Stimulated activated CD4-positive, alpha-beta T cell treated with anti-CD3 and anti-CD28 coated beads, TNF-alpha, amount 100 ng/mL, for 24 hours (primary cell): ENCODE measurements at places on chromosomes 5 and 9.

DNA sequence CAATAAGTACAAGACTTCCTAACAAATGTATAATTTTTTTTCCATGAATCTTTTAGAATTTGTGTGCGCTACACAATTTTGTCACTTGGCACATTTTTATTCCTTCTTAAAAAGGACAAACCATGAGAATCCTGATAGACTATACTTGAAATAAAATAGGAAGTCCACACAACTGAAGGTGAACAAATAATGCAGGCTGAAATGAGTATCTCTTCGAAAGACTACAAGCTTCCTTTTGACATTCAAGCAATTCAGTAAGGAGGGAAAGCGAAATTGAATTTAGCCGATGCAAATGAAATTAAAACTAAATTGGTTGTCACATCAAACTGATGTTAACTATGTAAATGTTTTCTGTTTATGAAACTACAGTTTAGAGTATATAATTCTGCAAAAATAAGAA, 374.4 kb upstream of the CCNH start:
- DNase-seq: no peak

DNA sequence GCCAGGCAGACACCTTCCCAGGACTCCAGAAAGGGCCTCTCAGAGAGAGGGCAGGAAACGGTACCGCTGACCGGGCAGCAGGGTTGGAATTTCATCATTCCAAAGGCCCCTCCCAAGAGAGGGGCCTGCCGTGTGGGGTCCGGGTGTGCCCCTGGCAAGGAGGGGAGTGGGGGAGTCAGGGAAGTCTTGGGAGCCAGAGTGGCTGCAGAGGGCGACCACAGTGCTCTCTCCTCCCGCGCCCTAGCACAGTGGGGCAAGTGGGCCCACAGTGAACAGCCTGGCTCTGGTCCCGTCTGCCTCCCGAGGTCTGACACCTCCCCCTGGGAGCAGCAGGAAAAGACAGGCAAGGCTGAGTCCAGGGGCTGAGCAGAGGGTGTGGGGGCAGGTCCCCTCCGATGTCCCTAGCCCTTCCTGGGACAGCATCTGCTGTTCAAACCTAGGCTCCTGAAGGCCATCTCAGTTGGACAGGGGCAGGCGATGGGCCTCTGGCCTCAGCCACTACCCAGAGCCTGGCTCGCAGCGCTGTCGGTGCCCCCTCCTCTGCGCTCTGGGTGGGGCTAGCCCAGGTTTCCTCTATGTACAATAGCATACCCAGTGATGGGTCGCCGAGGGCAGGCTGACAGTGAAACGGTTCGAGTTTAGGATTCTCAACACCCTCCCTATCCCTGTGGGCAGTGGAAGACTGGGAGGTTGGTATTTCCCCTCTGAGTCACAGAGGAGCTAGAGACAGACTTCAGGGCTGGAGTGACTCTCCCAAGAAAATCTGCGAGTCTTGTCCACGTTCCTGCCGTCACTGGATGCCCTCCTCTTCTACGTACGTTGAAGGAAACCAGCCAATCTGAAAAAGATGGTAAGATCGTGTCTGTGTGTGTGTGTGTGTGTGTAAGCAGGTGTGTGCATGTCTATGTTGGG, 25.4 kb upstream of the SARDH start:
- no peak for DNase-seq

DNA sequence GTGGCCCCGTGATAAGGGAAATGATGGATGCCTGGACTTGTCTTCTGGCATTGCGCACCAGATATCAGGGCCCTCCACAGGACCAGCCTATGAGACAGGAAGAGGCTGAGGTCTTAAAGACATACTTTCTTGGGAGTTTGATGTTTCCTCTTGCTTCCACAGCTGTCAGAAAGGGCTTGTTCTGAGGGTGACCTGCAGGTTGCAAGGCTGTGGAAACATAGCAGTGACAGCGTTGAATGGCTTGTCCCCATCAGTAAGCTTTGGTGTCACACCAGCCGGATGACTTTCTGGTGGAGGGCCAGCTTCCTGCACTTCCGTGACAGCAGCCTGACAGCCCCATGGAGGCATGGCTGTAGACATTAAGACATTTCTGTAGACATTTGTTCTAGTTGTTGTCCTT, 143.2 kb downstream of the C9orf152 start:
- no peak for DNase-seq

- DNase-seq: no peak
Observed at GRCh38 chr5:159459132-159459627, 128.9 kb upstream of the IL12B start.

- no peak for DNase-seq
Observed at GRCh38 chr5:104643320-104643719, 1080.7 kb upstream of the NUDT12 start.

DNA sequence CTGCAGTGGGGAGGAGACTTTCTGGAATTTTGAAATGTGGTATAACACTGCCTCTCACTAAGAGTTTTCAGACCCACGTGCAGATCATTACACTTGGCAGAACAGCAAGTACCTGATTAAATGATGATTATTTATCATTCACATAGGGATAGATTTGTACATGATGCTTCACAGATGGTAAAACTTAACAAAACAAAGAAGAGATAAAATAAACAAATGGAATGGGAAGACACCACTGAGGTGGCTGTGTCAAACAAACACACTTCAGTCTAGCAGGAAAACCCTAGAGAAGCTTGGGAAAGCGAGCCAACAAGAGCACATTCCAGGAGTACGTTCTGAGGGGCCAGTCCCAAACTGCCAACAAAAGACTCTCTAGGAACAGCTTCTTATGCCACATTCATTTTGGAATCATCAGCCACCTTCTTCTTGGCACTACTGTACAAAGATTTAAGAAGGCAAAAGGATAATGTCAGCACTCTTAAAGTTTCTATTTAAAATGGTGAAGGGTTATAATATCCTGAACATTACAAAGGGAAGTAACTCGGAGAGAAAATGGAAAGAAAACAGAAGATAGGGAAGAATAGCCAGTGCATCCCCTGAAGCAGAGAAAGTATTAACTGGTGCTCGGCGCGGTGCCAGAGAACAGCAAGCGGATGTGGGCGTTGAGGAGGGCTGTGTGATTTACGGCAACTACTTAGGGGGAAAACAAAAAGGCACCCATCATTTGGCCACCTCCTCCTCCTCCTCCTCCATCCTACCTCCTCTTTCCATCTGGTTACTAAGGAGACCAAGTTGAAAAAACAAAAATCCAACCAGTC, 1.6 kb downstream of the MED27 start:
- no peak for DNase-seq

- DNase-seq: no peak
Observed at GRCh38 chr5:117327511-117327910, 752.9 kb upstream of the SEMA6A start.

DNA sequence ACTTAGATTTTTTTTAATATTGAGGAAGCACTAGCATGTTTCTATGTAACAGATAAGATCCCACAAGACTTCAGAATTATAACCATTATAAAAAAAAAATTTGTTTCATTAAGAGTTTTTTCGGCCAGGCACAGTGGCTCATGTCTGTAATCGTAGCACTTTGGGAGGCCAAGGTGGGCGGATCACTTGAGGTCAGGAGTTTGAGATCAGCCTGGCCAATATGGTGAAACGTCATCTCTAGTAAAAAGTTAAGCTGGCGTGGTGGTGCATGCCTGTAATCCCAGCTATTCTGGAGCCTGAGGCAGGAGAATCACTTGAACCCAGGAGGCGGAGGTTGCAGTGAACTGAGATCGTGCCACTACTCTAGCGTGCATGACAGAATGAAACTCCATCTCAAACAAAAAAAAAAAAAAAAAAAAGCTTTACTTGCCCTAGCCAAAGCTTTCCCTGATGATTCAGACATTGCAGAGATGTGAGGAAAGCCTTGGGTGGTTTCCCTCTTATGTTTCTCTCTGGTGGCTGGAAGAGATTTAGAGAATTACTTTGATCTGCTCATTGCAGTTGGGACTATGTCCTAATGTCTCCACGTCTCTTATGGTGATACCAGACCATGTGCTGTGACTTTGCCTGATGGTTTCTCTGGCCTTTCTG, 65.4 kb downstream of the EGFLAM start:
- no peak for DNase-seq

DNA sequence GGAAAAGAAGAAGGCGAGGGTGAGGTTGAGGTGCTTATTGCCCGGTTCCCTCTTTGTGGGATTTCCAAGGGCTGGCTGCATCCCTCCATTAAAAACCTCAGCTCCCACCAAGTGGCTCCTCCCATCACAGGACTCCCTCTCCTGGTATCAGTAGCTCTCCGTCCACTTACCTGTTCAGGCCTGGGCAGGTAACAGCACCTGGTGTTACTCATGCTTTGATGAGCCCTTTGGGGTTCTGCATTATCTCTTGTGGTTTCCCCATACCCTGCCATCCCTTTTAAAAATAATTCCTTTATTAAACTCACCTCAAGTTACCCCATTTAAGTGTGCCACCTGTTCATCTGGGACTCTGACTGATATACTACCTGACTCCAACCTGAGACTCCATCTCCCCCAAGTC, 17.5 kb upstream of the TGFBR1 start:
- DNase-seq: no peak

DNA sequence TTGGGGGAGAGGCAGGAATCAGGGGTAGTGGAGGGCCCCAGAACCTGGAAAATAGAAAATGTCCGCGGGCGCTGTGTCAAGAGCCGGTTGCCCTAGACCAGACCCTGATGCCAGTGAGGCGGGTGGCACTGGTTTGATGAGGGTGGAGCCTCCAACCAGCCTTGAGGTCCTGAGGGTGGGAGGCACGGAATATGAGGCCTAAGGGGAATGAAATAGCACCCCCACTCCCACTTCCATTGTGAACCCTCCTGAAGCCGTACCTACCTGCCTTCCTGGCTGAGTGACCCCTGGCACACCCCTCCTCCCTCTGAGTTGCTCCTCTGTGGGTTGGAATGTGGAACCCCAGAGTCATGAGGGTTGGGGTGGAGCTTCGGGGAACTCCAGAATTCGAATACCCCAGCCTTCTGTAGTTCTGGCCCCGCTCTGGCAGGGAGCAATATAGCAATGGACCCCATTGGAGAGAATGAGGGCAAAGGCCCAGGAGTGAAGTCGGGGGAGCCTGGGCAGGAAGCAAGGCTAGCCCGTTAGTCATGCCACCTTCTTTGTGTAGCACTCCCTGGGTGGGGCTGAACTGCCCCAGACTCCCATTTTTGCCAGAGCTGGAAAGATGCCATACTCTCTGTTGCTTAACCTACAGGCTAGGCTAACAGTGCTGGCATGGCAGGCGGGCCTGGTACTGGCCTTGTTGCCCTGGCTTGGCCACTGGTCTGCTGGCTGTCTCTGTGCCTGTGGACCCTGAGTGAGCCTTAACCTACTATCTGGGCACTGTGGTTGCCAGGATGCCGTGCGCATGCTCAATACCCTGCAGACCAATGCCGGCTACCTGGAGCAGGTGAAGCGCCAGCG, 1.0 kb downstream of the FPGS start:
- DNase-seq: no peak

DNA sequence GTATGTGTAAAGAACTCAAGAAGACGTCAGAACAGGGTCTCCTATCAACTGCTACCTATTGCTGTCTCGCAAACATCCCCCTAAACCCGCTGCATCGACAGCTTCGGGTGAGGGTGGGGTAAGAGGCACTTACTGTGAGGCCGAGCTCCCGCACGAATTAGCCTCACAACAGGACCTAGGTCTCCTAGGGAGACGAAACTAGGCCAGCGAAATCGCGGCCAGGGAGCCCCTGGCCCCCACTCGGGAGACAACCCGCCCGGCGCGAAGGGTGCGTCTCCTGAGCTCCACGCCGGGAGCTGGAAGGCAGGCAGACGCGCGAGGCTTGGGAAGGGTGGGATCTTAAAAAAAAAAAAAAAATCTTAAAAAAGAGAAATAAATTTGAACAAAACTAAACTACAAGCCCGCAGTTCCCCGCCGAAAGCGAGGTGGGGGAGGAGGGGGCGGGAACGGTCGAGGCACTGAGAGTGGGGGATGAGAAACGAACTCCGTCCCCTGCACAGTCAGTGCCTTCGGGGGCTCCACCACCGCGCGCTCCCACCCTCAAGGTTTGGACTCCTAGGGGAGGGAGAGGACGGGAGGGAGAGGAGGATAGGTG, 33.0 kb upstream of the NFIB start:
- no peak for DNase-seq

DNA sequence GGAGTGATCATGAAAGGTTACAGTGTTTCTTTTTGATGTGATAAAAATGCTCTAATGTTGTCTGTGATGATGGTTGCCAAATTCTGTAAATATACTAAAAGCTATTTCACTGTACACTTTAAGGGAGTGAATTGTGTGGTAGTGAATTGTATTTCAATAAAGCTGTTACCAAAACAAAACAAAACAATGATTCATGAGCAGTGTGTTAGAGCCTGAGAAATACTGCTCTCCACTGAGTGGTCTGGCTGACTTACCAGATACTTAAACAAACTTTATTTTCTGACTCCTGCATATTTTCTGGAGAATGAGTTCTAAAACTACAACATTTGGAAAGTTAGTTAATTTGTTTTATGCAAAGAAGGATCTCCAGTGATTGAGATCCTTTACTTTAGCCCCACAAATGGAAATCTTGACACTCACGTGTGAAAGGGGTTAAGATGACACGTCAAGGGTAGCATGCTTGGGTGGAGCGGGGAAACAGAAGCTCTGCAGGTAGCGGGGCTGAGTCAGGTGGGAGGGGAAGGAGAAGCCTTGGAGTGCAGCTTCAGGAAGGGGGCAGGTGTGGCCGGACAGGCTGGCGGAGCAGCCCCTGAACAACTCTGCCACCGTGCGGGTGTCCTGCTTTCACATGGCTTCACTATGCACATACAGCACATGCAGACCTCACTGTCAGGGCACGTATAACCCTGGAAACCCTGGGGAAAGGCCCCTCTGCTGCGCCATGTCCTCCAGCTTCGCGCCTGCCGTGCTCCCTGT, 256.7 kb downstream of the IRX1 start:
- DNase-seq: no peak

- DNase-seq: no peak
Observed at GRCh38 chr5:43353668-43354067, 40.5 kb upstream of the HMGCS1 start.

GRCh38 chr5:93164690-93165089, 416.3 kb downstream of the NR2F1-AS1 start:
- DNase-seq: no peak

GRCh38 chr9:109286981-109287380, 33.9 kb downstream of the EPB41L4B start:
- DNase-seq: no peak

DNA sequence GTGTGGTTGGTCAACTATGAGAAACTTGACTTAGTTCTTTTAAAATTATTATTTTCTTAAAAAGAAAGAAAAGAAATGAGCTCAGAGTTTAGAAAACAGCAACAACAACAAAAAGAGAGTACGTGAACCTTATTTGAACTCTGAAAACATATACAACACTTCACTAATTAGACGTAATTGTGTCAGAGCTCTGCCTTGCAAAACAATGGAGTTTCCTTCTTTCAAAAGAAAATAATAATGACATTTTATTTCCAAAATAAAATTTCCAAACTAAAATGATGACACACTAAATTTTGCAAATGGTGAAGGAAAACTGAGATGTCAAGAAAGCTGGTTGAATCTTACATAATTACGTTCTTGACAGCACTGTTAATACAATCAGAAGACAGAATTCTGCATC, 15.4 kb downstream of the ROR2 start:
- no peak for DNase-seq

- DNase-seq: no peak
Observed at GRCh38 chr5:116652903-116653302, 78.3 kb upstream of the SEMA6A start.
